ENCODE measurements at places on chromosomes 3 and 15.

GRCh38 chr3:48984663-48985062, 5.4 kb upstream of the P4HTM start:
- no peak for DNase-seq

GRCh38 chr3:167497903-167498302, 24.1 kb upstream of the SERPINI2 start:
- DNase-seq: no peak

DNA sequence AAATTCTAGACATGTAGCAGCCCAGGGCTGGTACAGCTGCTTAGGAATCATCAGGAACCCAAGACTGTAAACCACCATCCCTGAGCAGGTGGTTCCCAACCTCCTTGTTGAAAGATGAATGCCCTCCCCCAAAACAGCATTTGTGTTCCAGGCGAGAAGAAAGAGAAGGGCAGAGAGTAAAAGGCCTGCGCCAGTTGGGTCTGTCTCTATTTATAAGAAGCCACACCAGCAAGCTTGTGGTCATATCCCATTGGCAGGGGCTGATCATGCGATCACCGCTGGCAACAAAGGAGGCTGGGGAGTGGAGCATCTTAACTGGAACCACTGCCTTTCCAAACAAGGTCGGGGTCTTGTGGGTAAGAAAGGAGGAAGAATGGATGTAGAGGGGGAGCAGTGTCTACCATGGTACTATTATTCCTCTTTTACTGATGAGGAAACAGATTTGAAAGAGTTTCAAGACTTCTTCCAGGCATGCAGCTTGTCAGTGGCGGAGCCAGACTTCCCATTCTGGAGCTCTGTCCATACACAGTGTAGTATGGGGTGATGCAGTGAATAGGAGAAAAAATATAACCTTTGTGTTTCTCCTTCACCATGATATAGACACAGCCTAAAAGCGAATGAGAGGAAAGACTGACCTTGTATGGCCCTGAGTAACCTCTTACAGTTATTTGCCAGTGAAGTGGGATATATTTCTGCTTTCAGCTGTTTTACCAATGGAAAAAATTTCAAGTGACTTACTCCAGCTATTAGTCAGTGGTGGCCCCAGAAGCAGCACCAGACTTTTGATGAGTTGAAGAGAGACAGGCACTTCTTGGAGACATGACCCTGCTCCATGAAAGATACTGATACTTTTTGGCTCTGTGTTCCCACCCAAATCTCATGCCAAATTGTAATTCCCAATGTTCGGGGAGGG, 222.6 kb downstream of the ABHD5 start:
- no peak for DNase-seq

DNA sequence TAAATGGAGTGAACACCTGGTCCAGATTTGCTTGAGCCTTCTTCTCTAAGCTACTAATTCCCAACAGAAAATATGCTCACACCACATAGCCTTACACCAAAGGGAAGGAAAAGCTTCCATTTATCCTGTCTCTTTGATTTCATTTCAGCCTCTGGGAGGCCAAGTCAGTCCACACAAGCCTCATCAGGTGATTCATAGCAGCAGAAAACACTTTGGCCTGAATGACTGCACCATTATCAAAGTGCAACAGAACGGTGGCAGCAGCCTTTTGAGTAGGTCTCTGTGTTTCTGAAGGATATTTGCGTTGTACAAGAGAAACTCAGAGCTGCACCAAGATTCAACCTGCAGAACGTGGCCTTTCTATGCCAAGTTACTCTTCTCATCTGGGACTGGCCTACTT, 46.6 kb upstream of the SNRK start:
- no peak for DNase-seq

- DNase-seq: no peak
These were observed 202.8 kb upstream of the TBC1D5 start for GRCh38 chr3:17945018-17945798.

GRCh38 chr3:193743702-193744047, 150.7 kb downstream of the OPA1 start:
- DNase-seq: no peak

DNA sequence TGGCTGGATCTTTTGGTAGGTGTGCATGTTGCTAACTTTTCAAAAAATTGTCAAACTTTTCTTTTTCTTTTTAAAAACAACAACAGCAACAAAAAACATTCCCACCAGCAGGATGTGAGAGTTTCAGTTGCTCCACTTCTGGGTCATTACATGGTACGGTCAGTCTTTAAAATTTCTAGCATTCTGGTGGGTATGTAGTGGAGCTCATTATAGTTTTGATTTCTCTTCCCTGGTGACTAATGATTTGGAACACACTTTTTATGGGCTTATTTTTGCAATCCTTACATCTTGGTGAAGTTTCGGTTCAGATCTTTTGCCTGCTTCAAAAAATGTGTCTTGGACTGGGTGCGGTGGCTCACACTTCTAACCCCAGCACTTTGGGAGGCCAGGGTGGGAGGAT, 19.3 kb downstream of the ATP1B3 start:
- DNase-seq: no peak

GRCh38 chr3:194351080-194351672, at the start of gene CPN2:
CPN2 (minus strand) TSS chr3:194351328; CDS start chr3:194342702, 8,626 bp downstream.
- no peak for DNase-seq

- no peak for DNase-seq
These were observed 45.7 kb downstream of the TMEM44 start for GRCh38 chr3:194587438-194587931.

- peak; percentile 35 for DNase-seq
These were observed 1.8 kb downstream of the ITIH1 start for GRCh38 chr3:52779011-52779836.

DNA sequence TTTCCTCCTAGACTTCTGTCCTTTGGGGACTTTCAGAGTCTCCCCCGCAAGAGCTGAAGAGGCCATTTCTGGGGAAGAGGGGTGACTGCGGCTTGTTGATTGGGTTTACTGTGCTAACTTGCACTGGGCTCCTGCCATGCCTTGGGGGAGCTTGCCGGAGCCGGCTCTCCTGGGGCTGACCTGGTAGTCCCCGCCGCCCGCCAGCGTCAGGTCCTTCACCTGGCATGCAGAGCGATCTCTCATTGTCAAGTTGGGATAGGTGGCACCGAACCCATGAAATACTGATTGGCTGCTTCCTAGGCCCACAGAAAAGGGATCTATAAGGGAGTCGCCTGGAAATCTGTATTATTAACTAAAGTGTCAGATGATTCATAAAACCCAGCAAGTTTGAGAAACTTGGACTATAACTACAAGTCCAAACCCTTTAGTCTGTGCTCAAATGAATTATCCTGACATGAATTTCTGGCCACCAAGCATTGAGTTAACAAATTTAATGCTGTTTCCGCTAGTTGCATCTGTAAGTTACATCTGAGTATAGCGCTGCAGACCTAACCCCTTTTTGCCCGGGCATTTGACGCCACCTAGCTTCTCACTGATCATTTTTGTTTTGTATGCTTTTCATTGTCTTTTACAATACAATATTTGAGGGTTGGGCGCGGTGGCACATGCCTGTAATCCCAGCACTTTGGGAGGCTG, 607 bp upstream of the IMP3 start:
- no peak for DNase-seq

GRCh38 chr15:36803773-36804172, 224.3 kb downstream of the CDIN1 start:
- no peak for DNase-seq

DNA sequence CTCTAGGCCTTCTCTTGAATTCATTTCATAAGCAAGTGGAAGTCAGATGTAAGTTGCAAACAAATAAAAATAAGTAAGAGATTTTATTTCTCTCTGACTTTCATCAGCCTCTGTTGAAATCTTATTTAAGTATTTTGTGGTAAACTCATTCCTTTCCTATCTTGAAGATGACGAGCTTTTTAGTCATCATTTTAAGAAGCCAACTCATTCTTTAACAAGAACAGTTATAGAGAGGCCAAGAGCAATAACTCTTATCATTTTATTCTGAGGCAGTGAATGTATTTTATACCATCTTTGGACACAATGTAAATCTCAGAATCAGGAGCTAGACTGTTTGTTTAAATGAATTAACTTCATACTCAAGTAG, 147.5 kb upstream of the MBNL1 start:
- no peak for DNase-seq

- peak; percentile 5 for DNase-seq
These were observed 23.6 kb downstream of the FSTL1 start for GRCh38 chr3:120427201-120427600.

- DNase-seq: peak; percentile 25
These were observed 31.4 kb downstream of the FLNB start for GRCh38 chr3:58039601-58040000.

GRCh38 chr15:68552344-68552743, 26.4 kb upstream of the CORO2B start:
- DNase-seq: no peak

- no peak for DNase-seq
These were observed 95.8 kb upstream of the UMPS start for GRCh38 chr3:124634210-124635168.

GRCh38 chr3:69433121-69433968, 47.5 kb upstream of the FRMD4B start:
- no peak for DNase-seq

- DNase-seq: no peak
These were observed 35.8 kb downstream of the MYH15 start for GRCh38 chr3:108474581-108474980.

- no peak for DNase-seq
These were observed 97.9 kb upstream of the SOX2 start for GRCh38 chr3:181613813-181614212.

- DNase-seq: no peak
These were observed 2.1 kb downstream of the ATP11B start for GRCh38 chr3:182795389-182795782.

GRCh38 chr3:105869861-105870755, 1.3 kb upstream of the CBLB start:
- DNase-seq: no peak

DNA sequence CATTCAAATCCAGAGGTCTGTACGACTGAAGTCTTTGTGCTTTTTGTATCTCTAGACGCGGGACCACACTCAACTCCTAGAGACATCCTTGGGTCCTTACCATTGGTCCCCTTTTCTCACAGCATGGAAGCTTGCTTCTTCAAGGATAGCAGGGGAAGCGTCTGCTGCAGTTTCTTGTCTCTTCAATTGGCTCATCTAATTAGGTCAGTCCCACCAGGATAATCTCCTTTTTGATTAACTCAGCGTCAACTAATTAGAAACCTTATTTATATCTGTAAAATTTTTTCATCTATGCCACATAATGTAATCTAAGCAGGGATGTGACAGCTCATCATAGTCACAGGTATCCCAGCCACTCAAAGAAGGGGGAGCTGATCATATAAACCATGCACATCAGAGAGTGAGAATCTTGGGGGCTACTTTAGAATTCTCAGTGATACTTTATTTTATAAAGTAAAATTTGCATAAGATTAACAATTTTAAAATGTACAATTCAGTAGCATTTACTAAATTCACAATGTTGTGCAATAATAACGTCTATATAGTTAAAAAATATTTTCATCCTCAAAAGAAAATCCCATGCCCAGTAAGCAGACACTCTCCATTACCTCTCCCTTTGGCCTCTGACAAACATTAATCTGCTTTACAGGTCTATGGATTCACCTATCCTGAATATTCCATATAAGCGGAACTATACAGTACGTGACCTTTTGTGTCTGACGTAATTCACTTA, 47.5 kb upstream of the ZNF385D start:
- no peak for DNase-seq

DNA sequence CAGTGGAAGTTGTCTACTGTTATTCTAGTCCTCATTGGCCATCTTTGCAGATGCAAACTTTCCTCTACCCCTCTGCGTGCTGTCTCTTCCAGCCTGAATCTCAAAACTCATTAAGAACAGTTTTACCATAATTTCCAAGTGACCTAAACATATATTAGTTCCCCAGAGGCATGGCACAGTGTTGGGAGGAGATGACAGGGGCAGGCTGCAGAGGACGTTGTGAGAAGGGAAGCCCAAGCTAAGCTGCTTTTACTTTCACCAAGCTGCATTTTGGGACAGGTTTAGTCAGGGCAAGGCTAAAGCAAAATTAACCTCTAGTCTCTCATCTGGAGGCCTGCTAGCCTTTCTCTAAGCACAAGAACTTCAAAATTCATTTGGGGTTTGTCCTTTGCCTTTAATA, 318.6 kb upstream of the SATB1 start:
- no peak for DNase-seq
